ENCODE measurements at places on chromosomes 16 and 17.

GRCh38 chr16:13106464-13106863, 205.1 kb downstream of the SHISA9 start:
- no peak for DNase-seq

GRCh38 chr16:4200000-4200780, 41.7 kb downstream of the SRL start:
- no peak for DNase-seq

GRCh38 chr17:73151916-73152632, 12.7 kb upstream of the SSTR2 start:
- DNase-seq, result no peak

DNA sequence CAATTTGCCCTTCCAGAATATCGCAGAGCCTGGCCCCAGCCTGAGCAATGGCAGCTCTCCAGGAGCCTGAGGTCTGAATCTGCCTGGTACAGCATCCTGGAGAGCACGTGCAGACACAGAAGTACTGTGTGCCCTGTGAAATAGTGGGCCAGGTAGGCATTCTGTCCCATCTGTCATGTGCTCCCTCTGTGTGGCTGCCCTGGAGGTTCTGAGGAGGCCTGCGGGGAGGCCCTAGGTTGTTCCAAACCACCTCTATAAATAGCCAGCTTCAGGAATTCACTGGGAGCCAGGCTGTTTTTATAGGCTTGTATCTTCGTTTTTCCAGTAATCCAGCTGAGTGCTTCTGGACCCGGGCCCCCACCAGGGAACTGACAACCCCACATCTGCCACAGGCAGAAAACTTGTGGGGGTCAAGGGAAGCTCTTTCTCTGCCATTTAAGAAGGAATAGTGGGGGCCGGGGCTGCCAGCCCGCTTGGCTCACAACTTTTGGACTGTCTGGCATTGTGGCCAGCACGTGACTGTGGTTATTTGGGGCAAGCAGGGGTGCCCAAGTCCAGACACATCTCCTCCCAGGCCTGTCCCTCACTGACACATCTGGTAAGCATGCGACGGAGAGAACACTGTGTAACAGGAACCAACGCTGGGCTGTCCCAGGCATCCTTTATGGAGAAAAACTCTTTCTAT, 356.3 kb upstream of the TNRC6C start:
- DNase-seq, result no peak

- DNase-seq, result no peak
Observed at GRCh38 chr17:32998887-32999228, 7.2 kb downstream of the SPACA3 start.

DNA sequence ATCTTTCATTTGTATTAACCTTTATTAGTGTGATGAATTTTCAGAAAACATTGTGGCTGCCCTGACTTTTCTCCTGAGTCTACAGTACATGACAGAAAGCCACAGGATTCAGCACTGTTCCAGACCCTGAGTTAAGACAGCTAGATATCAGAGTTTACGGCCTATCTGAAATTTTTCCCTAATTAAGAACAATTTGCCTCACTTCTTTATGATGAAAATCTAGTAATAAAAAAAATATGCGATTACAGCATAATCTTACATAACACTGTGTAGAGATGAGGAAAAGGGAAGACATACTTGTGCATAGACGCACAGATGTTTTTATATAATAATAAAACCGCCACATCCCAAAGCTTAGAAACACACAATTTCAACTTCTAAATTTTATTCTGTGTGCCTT, 7.3 kb downstream of the SPOP start:
- no peak for DNase-seq

GRCh38 chr17:77212081-77212832, 71.5 kb downstream of the SEC14L1 start:
- no peak for DNase-seq

DNA sequence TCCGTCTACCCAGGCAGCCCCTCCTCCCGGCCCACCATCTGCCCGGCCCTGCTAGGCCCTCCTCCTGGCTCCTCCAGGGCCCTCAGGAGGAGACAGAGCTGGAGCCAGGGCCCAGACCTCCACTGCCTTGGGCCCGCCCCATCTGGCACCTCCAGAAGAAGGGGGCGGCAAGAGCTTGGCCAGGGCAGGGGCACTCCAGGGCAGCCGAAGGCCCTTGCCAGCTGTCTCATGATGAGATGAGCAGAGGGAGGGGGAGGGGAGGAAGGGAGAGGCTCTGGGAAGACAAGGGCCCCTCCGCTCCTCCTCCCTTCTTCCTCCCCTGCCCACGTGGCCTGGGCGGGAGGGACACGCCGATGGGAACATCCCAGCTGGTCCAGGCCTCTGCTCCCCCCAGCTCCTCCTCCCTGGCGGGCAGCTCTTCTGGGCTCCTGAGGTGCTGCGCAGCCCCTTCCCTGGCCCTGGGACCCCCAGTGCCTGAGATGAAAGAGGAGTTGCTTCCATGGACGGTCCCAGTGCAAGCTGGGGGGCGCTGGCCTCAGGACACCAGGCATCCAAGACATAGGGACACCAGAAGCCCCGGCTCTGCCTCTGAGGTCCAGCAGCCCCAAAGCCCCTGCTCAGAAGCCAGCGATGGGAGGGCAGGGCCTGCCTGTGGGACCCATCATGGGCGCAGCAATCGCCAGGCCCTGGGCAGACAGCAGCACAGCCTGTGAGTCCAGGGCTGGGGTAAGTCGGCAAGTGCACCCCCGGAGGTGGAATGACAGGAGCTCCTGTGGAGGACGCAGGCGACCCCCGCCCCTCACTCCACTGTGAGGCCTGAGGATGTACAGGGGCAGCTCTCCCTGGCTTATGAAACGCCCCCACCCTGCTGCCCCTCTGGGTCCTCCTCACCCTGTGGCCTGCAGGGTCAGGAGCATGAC, 23.6 kb upstream of the ENPP7 start:
- DNase-seq, result no peak

DNA sequence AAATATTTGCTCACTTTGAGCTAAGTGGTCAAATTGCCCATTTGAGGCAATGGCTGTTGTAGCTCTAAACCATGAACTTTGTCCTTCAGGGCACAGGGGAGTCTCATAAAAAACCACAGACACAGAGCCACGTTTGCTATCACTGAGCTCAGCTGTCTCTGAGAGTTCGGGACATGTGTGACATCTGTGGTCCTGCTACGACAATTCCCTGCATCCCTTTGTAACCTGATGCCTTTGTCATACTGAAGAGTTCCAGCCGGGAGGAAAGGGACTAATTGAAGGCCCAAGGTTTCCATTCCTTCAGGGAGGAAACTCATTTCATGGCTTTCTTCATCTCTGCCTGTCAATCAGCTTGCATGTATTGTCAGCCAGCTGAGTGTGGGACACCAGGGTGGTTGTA, 599.4 kb upstream of the CDH5 start:
- DNase-seq, result no peak

DNA sequence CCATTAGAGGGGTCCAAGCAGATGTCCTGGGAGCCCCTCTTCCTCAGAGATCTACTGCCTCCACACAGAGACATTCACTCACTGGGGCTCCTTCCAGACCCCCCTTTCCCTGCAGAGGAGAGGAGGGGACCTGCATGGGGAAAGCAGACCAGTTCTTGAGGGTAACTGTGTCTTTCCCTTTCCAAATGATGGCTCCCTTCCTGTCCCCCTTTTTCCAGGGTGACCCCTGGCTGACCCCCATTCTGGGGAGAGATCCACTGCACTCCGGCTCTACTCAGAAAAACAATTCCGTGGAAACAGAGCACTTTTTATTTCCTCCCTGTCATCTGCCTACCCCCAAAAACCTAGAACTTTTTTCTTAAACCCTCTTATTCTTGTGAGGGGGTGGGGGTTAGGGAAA, 6.4 kb downstream of the CACNA1G start:
- DNase-seq, result no peak

DNA sequence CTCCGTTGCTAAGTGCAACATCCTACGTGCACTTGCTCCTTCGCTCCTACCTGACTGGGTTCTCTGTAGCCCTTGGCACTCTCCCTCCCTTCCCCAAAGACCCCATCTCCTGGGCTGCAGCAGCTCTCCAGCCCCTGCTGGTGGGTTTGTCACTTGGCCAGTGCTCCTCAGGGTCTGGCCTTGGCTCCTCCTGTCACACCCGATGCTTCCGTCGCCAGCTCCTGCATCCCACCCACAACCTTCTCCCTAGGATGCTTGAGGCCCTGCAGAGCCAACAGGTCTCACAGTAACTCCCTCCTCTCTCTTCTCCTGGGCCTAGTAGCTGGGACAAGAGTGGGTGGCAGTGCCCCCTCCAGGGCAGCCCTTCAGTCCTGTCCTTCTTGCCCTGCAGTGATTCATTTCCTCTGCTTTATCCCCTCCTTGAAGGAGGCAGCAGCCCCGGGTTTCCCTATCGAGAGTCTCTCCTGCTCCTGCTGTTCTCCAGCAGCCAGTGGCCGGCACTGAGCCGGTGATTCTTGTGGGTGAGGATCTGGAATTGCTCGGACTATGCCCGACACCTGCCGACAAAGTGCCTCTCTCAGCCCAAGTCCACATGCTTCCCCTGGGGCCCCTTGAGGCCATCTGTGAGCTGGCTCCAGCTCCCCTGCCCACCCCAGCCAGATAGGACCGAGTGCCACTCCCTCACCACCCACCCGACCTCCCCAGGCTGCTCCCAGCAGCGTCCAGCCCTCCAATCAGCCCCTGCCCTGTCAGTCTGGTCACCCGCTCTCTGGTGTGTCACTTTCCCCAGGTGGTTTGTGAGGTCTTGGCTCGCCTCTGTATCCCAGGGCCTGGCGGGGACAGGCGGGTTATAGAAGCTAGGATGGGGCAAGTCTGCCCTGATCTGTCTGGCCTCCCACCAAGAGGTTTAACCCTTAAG, 3.8 kb downstream of the LITAFD start:
- no peak for DNase-seq

- DNase-seq, result no peak
Observed at GRCh38 chr17:54836723-54837462, 63.8 kb upstream of the TOM1L1 start.

DNA sequence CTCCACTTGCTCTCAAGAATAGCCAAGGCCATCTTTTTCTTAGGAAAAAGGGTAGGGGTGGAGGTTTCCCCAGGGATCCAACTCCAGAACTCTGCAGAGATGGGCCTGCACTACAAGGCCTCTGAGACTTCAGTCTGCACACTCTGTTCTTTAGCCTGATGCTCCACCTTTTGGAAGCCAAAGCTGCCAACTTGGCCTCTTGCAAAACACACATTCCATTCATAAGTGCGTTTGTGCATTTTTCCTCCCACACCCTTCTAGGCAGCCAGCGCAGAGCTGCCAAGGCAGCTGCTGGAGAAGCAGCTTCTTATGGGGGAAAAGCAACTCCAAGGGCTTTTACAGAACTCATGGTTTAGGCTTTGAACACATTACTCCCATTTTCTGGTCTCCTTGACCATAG, 45.3 kb downstream of the REXO5 start:
- no peak for DNase-seq

GRCh38 chr16:86882586-86883280, 304.4 kb downstream of the FOXL1 start:
- no peak for DNase-seq

DNA sequence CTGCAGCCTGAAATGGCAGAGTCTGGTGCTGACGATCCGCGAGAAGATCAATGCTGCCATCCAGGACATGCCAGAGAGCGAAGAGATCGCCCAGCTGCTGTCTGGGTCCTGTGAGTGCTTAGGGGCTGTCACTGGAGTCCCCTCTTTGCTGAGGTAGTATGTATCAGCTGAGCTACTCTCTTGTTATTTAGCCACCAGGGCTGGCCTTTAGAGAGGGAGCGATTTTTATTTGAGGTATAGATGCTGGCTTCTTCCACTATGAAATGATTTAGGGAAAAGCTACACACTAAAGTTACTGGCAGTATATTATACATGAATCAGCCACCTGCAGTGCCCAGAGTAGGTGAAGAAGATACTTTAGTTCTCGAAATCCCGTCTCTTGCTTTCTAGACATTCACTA, 2.6 kb downstream of the CDK5RAP3 start:
- no peak for DNase-seq

- DNase-seq, result no peak
Observed at GRCh38 chr17:14434506-14434905, 133.6 kb downstream of the HS3ST3B1 start.

DNA sequence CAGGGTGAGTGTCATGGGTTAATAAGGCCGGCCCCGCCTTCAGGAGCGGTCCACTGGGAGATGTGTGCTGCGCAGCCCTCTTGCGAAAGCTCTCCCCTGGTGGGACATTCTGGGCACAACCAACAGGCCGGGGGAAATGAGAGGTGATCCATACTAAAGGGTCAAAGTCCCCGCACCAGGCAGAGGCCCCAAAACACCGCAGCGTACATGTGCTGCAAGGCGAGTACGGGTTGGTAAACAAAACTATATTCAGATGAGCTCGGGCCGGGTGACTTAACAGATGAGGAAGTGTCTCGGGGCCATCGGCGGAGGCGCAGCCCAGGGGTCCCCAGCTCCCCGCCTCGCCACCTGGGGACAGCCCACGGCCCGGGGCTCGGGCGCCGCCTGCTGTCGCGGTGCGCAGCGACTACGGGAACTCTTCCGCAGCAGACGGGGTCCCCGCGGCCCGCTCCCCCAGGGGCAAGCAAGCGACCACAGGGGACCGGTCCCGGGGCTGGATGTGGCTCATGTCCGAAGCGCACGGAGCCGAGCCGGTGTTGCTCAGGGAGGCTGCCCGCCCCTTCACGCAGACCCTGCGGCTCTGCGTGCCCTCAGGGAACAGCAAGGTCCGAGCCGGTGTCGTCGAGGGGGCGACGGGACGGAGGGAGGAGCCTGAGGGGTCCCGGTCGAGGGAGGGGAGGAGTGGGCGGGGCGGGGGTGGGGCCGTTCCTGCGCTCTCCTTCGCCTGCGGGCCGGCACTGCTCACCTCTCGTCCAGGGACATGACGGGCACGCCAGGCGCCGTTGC, at the start of gene RAB37:
RAB37 (plus strand) TSS at position 744 of the 786 bp plus-strand sequence; CDS start at position 761, 17 bp downstream.
- no peak for DNase-seq

DNA sequence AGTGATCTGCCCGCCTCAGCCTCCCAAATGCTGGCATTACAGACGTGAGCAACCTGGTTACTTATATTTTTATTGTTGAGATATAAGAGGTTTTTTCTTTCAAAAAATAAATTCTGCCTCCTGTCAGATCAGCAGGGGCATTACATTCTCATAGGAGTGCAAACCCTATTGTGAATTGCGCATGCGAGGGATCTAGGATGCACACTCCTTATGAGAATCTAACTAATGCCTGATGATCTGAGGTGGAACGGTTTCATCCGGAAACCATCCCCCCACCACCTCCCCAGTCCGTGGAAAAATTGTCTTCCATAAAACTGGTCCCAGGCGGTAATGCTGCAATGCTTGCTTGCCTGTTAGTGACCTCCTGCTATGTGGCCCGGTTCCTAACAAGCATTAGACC, 7.5 kb upstream of the CNEP1R1 start:
- no peak for DNase-seq

DNA sequence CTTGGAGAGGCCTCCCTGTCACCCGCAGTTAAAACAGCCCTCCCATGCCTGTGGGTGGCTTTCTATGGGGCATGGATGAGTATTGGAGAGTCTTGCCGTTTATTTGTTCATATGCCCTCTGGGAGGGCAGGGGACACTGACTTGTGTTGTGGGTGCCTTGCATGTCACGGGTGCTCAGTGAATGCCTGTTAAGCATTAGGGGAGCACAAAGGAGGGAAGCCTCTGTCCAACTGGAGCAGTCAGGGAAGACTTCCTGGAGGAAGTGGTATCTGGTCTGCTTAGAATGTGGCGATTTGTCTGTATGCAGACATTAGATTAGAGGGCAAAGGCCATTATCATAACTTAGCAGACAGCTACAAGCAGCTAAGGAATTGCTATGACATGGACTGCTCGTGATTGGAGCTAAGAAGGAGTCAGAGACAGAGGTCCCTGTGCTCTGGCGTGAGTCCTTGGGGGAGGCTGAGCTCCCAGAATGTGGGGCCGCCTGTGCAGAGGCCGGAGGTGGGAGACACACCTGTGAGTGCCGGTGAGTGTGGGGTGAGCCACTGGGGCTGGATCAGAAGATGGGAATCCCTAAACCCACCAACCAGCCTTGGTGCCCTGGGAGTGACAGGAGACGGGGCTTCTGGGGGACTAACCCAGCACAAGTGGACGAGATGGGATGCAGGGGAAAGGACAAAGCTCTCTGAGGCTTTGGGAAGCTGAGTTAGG, 286.1 kb downstream of the SEC14L1 start:
- no peak for DNase-seq

Data from cortex of kidney (tissue), 1 donor.